Left lung (tissue), 14 donors: ENCODE measurements at places on chromosomes 12 and 14. TPM values are rescaled to one million over a fixed set of nuclear protein-coding genes. Genes with fewer than 3 reads are reported as not detected.

GRCh38 chr12:6752167-6752920, 597 bp downstream of the MLF2 start:
- H3K4me3 ChIP-seq = peak overlapping the region; percentile 98
- DNase-seq = no peak
- no peaks in the 10 kb centered on the region for H3K27me3 ChIP-seq

AQP6 gene
- total RNA-seq = 0.09 TPM

SDR9C7 gene
- total RNA-seq = not detected

ALX1 gene
- total RNA-seq = not detected

PTGER2 gene
- 19.2 TPM for total RNA-seq

DNA sequence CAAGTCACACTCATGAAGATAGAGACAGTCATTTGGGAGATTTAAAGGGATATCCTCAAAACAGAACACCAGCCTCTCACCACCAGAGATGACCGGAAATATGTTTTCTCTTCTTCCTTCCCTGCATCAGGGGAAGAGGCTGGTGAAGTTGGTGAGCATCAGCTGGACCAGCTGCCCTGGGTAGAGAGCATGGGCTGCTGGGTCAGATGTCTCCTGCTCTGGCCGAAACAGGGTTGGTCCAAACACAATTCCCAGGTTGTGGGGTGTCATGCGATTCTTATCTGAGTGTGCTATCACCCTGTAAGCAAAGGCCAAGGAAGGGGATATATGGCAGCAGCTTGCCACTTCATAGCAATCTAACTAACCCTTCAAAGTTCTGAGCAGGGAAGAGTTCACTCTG, 7.3 kb downstream of the ARHGAP9 start:
- no peak overlapping the region for H3K4me3 ChIP-seq
- DNase-seq = no peak
- peaks cover 47% of the 10 kb centered on the region for H3K4me1 ChIP-seq
- no peak overlapping the region for H3K27ac ChIP-seq
- peaks cover 60% of the 10 kb centered on the region for H3K27me3 ChIP-seq
- peaks cover 81% of the 10 kb centered on the region for H3K36me3 ChIP-seq

- H3K4me1 ChIP-seq = peaks cover 62% of the 10 kb centered on the region
- no peak overlapping the region for H3K4me3 ChIP-seq
- DNase-seq = no peak
- H3K27ac ChIP-seq = no peak overlapping the region
- H3K36me3 ChIP-seq = no peaks in the 10 kb centered on the region
These were observed 120.0 kb upstream of the MDM1 start for GRCh38 chr12:68452078-68452715.

GRCh38 chr14:104200106-104200505, 61.7 kb downstream of the KIF26A start:
- H3K36me3 ChIP-seq = no peaks in the 10 kb centered on the region
- no peak overlapping the region for H3K27ac ChIP-seq
- H3K4me3 ChIP-seq = no peak overlapping the region

DNA sequence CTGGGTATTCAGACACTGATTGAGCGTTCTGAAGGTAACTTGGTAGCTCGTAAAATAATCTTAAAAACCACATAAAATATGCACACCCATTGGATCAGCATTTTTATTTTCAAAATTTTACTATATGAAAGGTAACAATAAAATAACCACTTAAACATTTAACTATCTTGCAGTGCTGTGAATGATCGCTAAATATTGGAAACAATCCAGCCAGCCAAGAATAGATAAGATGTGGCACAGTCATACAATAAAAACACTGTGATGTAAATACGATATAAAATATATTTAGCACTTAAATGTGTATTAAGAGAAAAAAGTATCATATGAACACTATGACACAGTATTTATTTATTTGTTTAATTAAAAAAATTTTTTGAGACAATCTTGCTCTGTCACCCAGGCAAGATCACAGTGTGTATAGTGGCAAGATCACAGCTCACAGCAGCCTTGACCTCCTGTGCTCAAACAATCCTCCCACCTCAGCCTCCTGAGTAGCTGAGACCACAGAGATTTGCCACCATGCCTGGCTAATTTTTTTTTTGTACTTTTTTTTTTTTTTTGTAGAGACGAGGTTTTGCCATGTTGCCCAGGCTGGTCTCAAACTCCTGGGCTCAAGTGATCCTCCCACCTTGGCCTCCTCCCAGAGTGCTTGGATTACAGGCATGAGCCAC, 39.4 kb downstream of the SDR9C7 start:
- no peaks in the 10 kb centered on the region for H3K27me3 ChIP-seq
- H3K36me3 ChIP-seq = no peaks in the 10 kb centered on the region
- no peak overlapping the region for H3K27ac ChIP-seq
- no peaks in the 10 kb centered on the region for H3K4me1 ChIP-seq
- no peak for DNase-seq

DNA sequence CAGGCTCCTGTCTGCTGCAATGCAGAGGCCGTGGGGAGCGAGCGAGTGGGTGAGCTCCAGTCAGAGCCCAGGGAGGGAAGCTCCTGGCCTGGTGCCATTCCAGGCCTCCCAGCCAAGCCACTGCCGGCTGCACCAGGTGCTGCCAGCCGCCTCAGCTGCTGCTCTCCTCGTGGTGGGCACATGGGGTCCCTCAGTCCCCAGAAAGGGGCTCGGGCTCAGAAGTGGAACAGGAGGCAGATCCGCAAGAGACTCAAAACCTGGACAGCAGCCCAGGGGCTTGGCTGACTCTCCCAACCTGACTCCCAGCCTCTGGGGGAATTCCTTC, 2.4 kb downstream of the ABCB9 start:
- no peak for DNase-seq
- no peak overlapping the region for H3K27ac ChIP-seq
- no peak overlapping the region for H3K4me3 ChIP-seq
- H3K36me3 ChIP-seq = peaks cover 7% of the 10 kb centered on the region

CLEC2B gene
- 34.7 TPM for total RNA-seq

ABHD12B gene
- total RNA-seq = not detected
